ENCODE measurements at places on chromosomes 5 and 9.

GRCh38 chr5:84260140-84260539 lies 124.5 kb downstream of the EDIL3 start:
- DNase-seq: no peak

- no peak for DNase-seq
These were observed 30.2 kb downstream of the ITGA2 start for GRCh38 chr5:53019320-53019719.

DNA sequence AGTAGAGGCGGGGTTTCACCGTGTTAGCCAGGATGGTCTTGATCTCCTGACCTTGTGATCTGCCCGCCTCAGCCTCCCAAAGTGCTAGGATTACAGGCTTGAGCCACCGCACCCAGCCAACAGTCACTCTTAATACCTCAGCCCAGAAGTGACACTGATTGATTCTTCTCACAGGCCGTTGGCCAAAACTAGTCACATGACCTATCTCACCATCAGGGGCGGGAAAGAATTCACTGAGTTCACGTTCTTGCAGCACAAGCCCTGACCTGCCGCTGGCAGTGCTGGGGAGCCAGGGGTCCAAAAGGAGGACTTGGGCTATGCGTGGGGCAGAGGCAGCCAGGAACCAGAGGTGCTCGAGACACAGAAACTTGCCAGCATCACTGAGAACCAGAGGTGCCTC lies 55.0 kb upstream of the CPLX2 start:
- DNase-seq: no peak

DNA sequence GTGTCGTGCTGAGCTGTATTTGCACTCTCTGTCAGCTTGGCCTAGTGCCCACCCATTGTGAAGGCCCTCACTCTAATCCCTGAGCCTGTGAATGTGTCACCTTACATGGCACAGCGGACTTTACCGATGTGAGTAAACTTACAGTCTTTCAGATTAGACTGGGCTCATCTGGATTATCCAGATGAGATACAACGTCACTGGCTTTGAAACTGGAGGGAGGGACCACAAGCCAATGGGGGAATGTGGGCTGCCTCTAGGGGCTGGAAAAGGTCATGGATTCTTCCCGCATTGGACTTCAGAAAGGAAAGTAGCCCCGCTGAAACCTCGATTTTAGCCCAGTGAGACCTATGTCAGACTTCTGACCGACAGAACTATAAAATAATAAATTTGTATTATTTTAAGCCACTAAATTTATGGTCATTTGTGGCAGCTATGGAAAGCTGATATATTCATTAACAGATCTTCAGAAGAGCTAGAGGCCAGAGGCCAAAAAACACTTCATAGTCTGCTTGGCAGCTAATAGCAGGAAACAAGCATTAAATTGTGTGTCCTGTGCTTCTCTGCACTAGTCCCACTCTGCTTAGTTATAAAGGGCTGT lies 139.0 kb upstream of the GAS1 start:
- no peak for DNase-seq

- no peak for DNase-seq
These were observed 37.2 kb downstream of the MRPS27 start for GRCh38 chr5:72282878-72283277.

GRCh38 chr5:36944607-36945225 lies 68.1 kb downstream of the NIPBL start:
- DNase-seq: no peak

- no peak for DNase-seq
These were observed 21.0 kb upstream of the RAB14 start for GRCh38 chr9:121222524-121223171.

DNA sequence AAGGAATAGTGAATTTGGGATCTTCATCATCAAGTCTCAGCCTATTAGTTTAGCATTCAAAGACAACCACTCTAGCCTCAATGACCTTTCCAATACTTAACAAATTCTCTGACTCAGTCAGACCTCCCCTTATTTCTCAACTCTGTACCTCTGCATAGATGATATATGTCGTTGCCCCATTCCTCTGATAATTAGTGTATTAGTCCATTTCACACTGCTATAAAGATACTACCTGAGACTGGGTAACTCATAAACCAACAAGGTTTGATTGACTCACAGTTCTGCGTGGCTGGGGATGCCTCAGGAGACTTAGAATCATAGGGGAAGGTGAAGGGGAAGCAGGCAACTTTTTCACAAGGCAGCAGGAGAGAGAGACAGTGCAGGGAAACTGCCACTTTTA lies 8.9 kb downstream of the MRPL22 start:
- DNase-seq: no peak

DNA sequence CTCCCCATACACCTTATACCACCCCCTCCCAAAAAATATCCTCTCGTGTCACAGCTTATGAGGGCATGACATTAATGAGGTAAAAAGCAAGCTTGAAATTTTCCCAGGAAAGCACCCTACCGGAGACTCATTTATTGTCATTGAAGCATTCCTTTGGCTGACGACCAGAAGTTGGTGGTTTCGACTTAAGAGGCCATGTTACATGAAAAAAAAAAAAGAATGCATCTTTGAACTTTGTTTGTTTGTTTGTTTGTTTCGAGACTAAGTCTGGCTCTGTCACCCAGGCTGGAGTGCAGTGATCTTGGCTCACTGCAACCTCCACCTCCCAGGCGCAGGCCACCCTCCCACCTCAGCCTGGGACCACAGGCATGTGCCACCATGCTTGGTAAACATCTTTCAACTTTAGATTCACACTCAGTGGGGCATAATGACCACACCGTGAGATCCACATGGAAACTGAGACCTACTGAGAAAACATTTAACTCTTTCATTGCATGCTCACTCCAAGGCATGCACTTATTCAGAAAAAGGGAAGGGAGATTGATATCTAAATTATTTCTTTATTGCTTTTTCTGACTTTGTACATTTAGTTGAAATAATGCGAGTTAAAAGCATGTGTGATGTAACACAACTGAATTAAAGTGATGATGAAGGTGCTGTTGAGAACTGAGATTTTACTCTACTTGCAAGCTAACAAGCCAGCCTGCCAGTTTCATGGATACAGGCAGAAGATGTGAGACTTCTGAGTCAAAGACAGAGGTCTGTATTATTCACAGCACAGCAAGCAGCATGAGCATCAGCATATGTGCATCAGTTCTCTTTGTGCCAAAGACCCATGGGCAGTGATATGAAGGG lies 5.1 kb upstream of the RAB14 start:
- DNase-seq: no peak

- no peak for DNase-seq
These were observed 94.1 kb upstream of the LIFR start for GRCh38 chr5:38650540-38650939.

GRCh38 chr5:33981408-33982162 lies 2.9 kb downstream of the SLC45A2 start:
- DNase-seq: no peak

DNA sequence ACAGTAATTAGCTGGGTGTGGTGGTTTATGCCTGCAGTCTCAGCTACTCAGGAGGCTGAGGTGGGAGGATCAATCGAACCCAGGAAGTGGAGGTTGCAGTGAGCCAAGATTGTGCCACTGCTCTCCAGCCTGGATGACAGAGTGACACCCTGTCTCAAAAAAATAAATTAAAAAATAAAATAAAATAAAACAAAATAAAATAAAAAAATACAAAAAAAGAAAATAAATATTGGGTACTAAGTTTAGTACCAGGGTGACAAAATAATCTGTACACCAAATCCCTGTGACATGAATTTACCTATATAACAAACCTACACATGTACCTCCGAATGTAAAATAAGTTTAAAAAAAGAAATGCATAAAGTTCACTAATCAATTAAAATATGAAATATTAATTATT lies 666.0 kb upstream of the CDH18 start:
- no peak for DNase-seq

DNA sequence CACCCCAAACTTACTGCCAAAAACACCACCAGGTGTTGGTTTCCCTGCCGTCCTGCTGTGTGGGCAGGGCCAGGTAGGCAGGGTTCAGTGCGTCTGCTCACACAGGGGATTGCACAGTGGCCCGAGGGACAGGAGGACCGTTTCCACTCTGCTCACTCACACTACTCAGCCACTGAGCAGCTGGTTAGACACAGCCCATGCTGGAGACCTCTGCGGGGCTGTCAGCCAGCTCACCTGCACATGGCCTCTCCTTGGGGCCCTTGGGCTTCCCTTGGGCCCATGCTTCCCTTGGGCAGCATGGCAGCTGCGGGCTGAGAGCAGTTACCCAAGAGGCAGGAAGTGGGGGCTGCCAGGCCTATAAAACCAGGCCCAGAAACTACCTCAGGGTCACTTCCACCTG lies 79.0 kb downstream of the SYK start:
- no peak for DNase-seq

GRCh38 chr9:87075537-87075936 lies 128.2 kb upstream of the GAS1 start:
- DNase-seq: no peak

DNA sequence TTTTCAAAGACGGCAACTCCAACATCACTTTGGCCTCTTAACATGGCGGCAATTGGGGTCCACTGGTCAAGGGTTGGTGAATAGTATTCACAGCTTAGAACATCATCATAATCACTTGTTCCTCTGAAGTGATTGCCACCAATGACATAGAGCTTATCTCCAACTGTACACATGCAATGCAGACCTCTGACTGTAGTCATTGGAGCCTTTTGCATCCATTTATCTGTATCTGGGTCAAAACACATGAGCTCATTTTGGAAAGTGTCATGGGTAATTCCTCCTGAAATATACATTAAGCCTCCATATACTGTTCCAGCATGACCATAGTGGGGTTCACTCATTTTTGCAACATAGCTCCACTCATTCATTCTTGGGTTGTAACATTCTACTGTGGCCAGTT lies 2.0 kb downstream of the KLHL9 start:
- no peak for DNase-seq

DNA sequence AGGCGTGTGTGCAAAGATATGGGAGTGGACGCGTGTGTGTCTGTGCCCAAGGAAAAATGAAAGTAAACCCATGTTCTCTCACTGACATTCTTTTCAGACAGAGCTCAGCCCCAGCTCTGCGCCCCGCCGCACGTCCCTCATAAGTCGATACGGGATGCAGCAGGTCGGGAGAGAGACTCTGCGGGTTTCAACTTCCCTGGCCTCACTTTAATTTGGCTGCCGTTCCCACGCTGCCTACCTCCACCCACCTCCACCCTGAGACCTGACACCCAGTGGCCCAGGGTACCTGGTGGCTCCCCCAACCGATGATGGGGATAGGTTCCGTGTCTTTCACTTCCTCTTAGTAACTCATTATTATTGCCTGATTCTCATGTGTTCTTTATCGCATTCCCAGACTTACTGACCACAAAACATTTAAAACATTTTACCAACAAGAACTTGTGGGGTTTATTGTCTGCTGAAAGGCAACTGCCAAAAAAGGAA lies 19.4 kb downstream of the LHX2 start:
- no peak for DNase-seq

DNA sequence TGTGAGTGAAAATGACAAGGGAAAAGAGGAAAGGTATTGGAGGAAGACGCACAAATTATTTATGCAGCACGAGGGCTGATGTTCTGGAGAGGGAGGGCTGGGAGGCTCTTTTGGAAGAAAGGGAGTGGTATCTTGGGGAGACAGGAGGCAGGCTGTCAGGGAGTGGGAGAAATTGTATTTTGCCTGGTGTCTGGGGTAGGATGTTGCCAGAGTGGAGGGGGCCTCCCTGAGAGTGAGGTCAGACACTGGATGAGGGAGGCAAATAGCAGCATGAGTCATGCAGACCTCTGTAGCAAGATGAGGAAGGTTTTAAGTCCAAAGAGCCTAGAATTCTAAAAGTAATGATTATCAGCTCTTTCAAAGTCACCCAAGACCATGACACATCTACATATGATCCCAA lies 158.0 kb downstream of the DMRT2 start:
- no peak for DNase-seq

- no peak for DNase-seq
These were observed 987 bp downstream of the FBXW5 start for GRCh38 chr9:136943291-136944211.

GRCh38 chr5:54492178-54492577 lies 25.4 kb upstream of the SNX18 start:
- no peak for DNase-seq

DNA sequence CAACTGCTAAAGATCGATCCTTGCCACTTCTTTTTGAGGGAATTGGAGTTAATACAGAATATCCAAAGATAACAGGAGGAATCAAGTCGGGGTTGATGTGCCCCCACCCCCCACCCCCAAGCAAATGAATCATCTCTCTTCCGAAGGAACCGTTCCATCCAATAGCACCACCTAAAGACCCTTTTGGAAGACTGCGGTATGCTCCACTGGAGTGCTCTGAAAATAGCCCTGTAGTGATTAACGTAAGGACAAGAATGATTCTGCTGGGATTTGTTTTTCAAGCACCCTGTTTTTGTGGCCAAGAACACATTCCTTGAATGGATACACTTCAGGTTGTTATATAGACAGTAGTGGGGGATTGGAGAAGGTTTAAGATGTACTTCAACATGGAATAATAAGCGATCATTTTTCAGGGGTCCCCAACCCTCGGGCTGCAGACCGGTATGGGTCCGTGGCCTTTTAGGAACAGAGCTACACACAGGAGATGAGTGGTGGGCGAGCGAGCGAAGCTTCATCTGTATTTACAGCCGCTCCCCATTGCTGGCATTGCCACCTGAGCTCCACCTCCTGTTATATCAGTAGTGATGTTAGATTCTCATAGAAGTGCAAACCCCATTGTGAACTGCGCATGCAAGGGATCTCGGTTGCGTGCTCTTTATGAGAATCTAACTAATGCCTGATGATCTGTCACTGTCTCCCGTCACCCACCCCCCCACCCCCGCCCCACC lies 44.5 kb upstream of the TMEM252 start:
- DNase-seq: no peak

GRCh38 chr9:91362051-91362611 lies 413 bp upstream of the AUH start:
- no peak for DNase-seq

DNA sequence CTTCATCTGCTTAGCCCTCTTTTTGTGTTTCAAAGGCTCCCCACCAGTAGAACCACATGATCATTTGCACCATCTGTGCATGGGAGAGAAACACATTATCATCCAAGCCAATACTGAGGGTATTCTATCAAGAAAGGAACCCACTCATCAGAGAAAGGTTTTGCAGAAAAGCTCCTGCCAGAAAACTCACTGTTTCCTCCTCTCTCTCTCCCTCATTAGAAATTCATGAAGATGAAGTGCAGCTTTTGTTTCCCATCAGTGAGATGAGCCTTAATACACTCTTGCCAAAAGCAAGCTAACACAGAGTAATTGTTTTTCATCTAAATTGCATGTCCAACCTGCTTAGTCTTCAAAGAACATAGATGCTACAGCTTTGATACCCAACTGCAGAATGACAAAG lies 142.4 kb upstream of the GRAMD2B start:
- no peak for DNase-seq

DNA sequence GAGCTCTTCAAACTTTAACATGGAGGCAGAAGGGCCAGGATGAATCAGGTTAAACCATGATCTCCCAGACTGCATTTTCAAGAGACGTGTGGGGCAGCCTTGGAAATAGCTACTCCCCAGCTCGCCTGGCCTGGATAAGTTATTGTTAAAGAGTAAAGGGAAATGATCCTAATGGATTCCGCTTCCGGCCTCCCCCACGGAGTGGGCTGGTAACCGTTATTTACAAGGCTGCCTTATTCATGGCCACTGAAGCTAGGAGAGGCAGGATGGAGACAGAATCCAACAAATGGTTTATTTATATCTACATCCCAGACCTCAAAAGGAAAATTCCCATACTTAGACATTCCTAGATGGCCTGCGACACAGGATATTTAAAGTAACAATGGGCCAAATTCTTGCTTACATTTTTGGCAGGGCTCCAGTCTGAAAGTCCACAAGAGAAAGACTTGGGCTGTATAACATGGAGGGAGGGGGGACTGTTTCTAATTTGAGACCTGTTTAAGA lies 27.9 kb downstream of the SPRY4 start:
- DNase-seq: no peak

All from central memory CD8-positive, alpha-beta T cell (primary cell).